Astrocyte (in vitro differentiated cells and primary cell): ENCODE measurements at places on chromosomes 7 and 10. TPM values are rescaled to one million over a fixed set of nuclear protein-coding genes. Genes with fewer than 3 reads are reported as not detected.

DNA sequence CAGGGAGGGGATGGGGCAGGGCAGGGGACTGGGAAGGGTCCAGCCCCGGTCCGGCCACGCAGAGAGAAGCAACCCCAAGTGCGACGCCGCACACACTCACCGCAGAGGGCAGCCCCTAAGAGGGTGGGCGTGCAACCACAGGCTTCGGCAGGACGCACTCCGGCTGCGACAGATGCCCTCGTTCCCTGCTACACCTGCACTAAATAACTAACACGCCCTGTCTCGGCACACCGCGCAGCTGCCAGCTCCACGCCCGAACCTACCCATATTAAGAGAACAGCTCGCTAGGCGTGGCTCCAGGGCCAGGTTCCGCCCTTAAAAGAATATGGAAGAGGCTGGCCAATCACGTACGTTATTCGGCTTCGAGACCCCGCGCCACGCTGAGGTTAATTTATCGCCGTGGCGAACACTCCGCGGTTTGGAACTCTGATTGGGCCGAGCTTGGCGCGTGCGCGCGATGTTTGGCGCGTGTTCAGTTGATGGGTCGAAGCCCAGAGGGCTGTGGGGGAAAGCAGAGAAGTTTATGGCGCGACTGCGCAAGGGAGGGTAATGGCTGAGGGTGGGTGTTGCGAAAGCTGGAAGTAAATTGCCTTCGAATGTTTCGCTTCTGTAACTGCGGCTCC lies 91.1 kb downstream of the OR13A1 start:
- no peaks in the 10 kb centered on the region for H3K4me1 ChIP-seq
- DNase-seq = no peak
- H3K4me3 ChIP-seq = no peak overlapping the region

DNA sequence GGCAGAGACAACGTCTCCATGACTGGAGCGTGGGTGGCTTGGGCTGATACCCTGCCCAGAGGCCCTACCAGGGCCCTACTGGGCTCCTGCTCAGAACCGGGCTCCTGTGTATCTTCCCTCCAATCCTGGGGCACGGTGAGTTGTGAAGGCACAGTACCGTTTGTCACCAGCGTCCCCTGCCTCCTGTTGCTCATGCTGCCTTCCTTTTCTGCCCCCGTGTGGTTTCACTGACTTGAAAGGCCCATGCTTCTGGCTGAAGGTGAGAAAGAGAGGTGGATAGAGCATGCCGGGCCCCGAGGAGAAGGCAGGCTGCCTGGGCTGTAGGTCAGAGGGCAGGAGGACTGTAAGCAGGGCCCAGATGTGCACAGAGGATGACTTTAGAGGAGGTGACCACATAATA lies 9.1 kb upstream of the DMBT1 start:
- no peaks in the 10 kb centered on the region for H3K27me3 ChIP-seq
- H3K4me3 ChIP-seq = no peak overlapping the region
- no peaks in the 10 kb centered on the region for H3K4me1 ChIP-seq
- H3K36me3 ChIP-seq = no peaks in the 10 kb centered on the region
- no peak overlapping the region for H3K27ac ChIP-seq

GRCh38 chr10:124149189-124150042 lies 56.0 kb upstream of the CHST15 start:
- no peak overlapping the region for H3K27ac ChIP-seq
- peaks cover 24% of the 10 kb centered on the region for H3K4me1 ChIP-seq
- H3K4me3 ChIP-seq = no peak overlapping the region
- H3K27me3 ChIP-seq = peaks cover 4% of the 10 kb centered on the region
- no peaks in the 10 kb centered on the region for H3K36me3 ChIP-seq

Gene MLLT10
- total RNA-seq = 33.7 and 46.9 TPM in 2 replicates

GRCh38 chr7:91912494-91912893 lies 28.2 kb upstream of the AKAP9 start:
- no peak overlapping the region for H3K27ac ChIP-seq
- no peak overlapping the region for H3K4me3 ChIP-seq
- DNase-seq = peak; percentile 77
- peaks cover 20% of the 10 kb centered on the region for H3K4me1 ChIP-seq
- no peaks in the 10 kb centered on the region for H3K27me3 ChIP-seq

DNA sequence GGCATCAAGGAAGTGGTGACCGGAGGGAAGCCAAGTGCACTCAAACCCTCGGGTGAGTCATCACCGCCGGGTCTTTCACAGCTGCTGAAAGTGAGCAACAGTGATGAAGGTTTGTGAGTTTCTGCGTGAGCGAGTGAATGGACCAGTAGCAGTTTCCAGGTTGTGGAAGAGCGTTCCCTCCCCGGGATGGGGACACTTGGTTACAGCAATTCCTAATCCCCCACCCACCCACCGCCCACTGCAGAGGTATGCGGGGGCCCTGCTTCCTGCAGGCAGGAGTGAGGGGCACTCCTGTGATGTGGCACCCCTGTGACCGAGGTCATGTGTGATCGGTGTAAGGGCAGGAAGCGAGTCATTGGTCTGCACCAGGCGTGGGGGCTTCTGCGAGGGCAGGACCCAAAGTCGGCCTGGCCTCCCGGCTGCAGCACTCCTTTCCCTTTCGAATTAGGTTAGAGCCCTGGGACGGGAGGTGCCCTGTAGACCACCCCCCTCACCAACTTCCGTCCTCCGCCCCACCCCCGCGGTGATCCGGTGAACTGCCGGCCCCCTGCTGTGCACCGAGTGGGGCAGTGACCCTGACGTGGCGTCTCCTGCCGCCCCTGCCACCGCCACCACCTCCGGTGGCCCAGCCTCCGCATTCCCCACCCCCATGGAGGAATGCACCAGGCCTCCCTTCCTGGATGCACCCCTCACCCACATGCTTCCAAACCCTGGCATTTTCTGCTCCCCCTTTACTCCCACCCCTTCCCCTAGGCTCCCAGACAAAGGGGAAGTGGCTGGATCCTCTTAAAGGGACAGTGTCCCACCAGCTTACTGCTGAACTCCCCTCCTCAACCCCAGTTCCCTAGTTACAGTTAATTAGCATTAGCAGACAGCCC lies 10.9 kb downstream of the LIMK1 start:
- H3K4me3 ChIP-seq = peak overlapping the region; percentile 18
- H3K36me3 ChIP-seq = peaks cover 13% of the 10 kb centered on the region
- H3K4me1 ChIP-seq = peaks cover 49% of the 10 kb centered on the region
- peak overlapping the region; percentile 86 for H3K27ac ChIP-seq

- H3K27ac ChIP-seq = no peak overlapping the region
- H3K36me3 ChIP-seq = no peaks in the 10 kb centered on the region
- no peak overlapping the region for H3K4me3 ChIP-seq
These were observed 10.4 kb downstream of the GPRIN2 start for GRCh38 chr10:46545861-46546590.

DNA sequence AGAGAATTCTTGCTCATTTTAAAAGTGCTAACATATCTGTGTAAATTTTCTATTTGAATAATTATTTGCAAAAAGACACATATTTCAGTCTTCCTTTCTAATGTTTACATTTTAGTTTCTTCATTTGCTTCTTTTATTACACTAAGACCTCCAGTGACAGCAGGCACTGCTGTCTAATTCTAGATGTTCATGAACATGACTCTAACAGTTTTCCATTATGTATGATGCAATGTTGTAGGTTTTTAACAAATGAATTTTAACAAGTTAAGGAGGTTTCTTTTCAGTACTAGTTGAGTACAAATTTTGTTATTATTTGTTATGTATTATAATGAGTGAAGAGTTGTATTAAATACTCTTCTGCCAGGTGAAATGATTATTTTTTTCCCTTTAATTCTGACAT lies 83.6 kb downstream of the GRB10 start:
- H3K27ac ChIP-seq = no peak overlapping the region
- no peaks in the 10 kb centered on the region for H3K27me3 ChIP-seq
- peaks cover 3% of the 10 kb centered on the region for H3K4me1 ChIP-seq
- no peak overlapping the region for H3K4me3 ChIP-seq
- no peak for DNase-seq

Gene PIK3CG
- 0.10 and 0.82 TPM in 2 replicates for total RNA-seq

Gene AKR1C1
- total RNA-seq = 0.60 and 1.3 TPM in 2 replicates

Gene IGF2BP3
- total RNA-seq = 69.9 and 79.5 TPM in 2 replicates

- H3K27ac ChIP-seq = no peak overlapping the region
- H3K36me3 ChIP-seq = no peaks in the 10 kb centered on the region
- no peaks in the 10 kb centered on the region for H3K4me1 ChIP-seq
- H3K4me3 ChIP-seq = no peak overlapping the region
These were observed 55.7 kb upstream of the EXOC6 start for GRCh38 chr10:92792661-92793060.

Gene PPP1R17
- total RNA-seq = not detected in 2 replicates

- no peak overlapping the region for H3K27ac ChIP-seq
- no peaks in the 10 kb centered on the region for H3K36me3 ChIP-seq
- no peak overlapping the region for H3K4me3 ChIP-seq
These were observed 96.6 kb upstream of the CACUL1 start for GRCh38 chr10:118851062-118852035.

GRCh38 chr7:151104411-151105235 lies 18.3 kb downstream of the AGAP3 start:
- peak; percentile 93 for DNase-seq
- no peak overlapping the region for H3K27ac ChIP-seq
- H3K4me3 ChIP-seq = no peak overlapping the region

- no peak overlapping the region for H3K4me3 ChIP-seq
- DNase-seq = no peak
These were observed 386.1 kb upstream of the COBL start for GRCh38 chr7:51702673-51703072.

Gene SPDYE9
- not detected in 2 replicates for total RNA-seq

GRCh38 chr10:119597405-119598186 lies 832 bp upstream of the TIAL1 start:
- peak overlapping the region; percentile 96 for H3K27ac ChIP-seq
- peaks cover 8% of the 10 kb centered on the region for H3K36me3 ChIP-seq

DNA sequence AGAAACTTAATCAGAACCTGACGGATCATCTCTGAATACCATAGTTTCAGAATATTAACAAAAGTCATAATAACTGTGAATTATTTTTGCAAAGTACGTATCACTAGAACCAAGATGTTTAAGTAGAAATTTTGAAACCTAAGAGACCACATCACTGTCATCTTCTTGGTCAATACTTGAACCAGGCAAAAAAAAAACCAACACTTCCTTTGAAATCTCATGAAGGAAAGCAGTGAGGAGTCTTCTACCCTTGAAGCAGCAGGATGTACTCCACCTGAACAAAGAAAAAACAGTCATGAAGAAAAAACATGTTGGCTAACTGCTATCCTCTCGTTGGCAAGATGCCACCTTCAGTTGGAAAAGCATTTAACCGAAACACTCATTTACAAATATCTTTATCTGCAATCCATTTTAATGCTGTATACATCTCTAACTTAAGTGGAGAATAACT lies 82.4 kb downstream of the SRPK2 start:
- H3K4me3 ChIP-seq = no peak overlapping the region
- H3K27ac ChIP-seq = no peak overlapping the region
- H3K4me1 ChIP-seq = peaks cover 10% of the 10 kb centered on the region
- no peaks in the 10 kb centered on the region for H3K36me3 ChIP-seq

GRCh38 chr7:151637781-151638261 lies 118.1 kb upstream of the RHEB start:
- no peaks in the 10 kb centered on the region for H3K36me3 ChIP-seq
- H3K4me1 ChIP-seq = peaks cover 10% of the 10 kb centered on the region
- peak; percentile 58 for DNase-seq
- no peak overlapping the region for H3K4me3 ChIP-seq
- no peaks in the 10 kb centered on the region for H3K27me3 ChIP-seq

DNA sequence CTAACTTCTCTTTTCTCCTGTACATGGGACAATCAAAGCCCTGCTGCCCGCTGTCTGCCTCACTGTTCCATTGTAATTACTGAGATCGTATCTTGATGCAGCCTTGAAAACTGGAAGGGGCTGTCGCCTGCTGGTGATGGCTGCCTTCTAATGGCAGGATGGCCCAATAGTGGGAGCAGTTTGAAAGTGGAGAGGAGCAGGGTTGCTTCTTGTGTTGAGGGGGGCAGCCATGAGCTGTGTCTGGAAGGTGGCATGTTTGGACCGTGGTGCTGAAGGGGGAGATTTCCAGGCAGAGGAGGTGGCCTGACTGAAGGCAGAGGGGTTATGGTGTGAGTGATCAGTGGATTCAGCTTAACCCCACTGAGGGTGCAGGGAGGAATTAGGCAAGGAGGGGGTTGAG lies 8.1 kb downstream of the WDFY4 start:
- peaks cover 10% of the 10 kb centered on the region for H3K27me3 ChIP-seq
- H3K4me3 ChIP-seq = no peak overlapping the region
- no peak overlapping the region for H3K27ac ChIP-seq
- no peak for DNase-seq
- H3K4me1 ChIP-seq = no peaks in the 10 kb centered on the region

GRCh38 chr7:91276909-91277308 lies 12.7 kb downstream of the FZD1 start:
- no peak overlapping the region for H3K27ac ChIP-seq
- H3K36me3 ChIP-seq = no peaks in the 10 kb centered on the region
- H3K4me3 ChIP-seq = no peak overlapping the region
- no peaks in the 10 kb centered on the region for H3K4me1 ChIP-seq
- H3K27me3 ChIP-seq = no peaks in the 10 kb centered on the region

DNA sequence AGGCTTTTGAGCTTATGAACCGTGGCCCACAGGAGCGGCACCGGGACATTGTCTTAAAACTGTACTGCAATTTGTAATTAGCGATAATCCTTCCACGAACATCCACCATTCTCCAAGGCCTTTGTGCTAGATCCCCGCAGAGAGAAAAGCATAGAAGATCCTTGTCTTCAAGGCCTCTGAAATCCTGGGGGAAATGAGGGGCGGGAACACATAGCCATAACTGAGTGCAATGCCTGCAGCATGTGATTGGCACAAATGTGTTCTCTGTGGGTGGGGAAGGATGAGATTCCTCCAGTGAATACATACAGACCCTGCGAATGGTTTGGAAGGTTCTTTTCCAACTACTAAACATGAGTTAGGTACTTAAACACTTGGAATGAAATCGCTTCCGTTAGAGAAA lies 25.9 kb upstream of the PROSER2 start:
- peaks cover 12% of the 10 kb centered on the region for H3K4me1 ChIP-seq
- no peak overlapping the region for H3K27ac ChIP-seq
- no peaks in the 10 kb centered on the region for H3K36me3 ChIP-seq
- no peak overlapping the region for H3K4me3 ChIP-seq
- H3K27me3 ChIP-seq = no peaks in the 10 kb centered on the region

- H3K4me1 ChIP-seq = no peaks in the 10 kb centered on the region
- H3K36me3 ChIP-seq = no peaks in the 10 kb centered on the region
- DNase-seq = no peak
- H3K27ac ChIP-seq = no peak overlapping the region
These were observed 51.3 kb upstream of the FAM3C start for GRCh38 chr7:121447243-121447910.

Gene TEX36
- total RNA-seq = not detected in 2 replicates

- peak within 1 kb of the TSS; percentile 17 for H3K4me3 ChIP-seq
- no peak within 1 kb of the TSS for H3K27ac ChIP-seq
- DNase-seq = peak; percentile 30
- H3K36me3 ChIP-seq = no peaks in the 10 kb centered on the region
These were observed at the start of gene ADAP1 for GRCh38 chr7:954330-955238. Gene ADAP1, minus strand, starts transcription at chr7:954680. Its CDS starts 203 bp downstream, at chr7:954477.

GRCh38 chr7:158358926-158359645 lies 228.5 kb downstream of the PTPRN2 start:
- no peak overlapping the region for H3K4me3 ChIP-seq
- no peaks in the 10 kb centered on the region for H3K36me3 ChIP-seq
- H3K27me3 ChIP-seq = no peaks in the 10 kb centered on the region
- H3K4me1 ChIP-seq = no peaks in the 10 kb centered on the region

Gene IGFBP3
- total RNA-seq = 1,092 and 1,283 TPM in 2 replicates
